Omental fat pad (tissue), 4 donors: ENCODE measurements at places on chromosomes 2 and 18.

- DNase-seq: no peak
Observed at GRCh38 chr18:1350931-1351450, 446.3 kb downstream of the ADCYAP1 start.

- DNase-seq: no peak
Observed at GRCh38 chr2:190170673-190171072, 108.1 kb upstream of the MSTN start.

- no peak for DNase-seq
Observed at GRCh38 chr2:166805753-166806152, 82.5 kb upstream of the XIRP2 start.

DNA sequence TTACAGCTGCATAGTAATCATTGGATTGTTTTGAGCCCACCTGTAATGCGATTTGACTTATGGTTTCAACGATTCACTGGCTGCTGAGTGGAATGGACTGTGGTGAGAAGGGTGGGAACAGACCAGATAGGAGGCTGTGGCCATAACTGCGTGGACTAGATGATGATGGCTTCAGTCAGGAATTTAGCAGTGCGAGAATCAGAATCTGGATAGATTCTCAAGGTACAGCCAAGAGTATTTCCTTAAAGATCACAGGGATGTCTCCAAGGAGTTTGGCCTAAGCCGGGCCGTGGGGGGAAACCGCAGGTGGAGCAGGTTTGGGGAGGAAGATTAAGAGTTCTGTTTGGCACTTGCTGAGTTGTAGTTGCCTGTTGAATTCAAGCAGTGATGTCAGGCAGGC lies 44.0 kb upstream of the CHMP1B start:
- no peak for DNase-seq

DNA sequence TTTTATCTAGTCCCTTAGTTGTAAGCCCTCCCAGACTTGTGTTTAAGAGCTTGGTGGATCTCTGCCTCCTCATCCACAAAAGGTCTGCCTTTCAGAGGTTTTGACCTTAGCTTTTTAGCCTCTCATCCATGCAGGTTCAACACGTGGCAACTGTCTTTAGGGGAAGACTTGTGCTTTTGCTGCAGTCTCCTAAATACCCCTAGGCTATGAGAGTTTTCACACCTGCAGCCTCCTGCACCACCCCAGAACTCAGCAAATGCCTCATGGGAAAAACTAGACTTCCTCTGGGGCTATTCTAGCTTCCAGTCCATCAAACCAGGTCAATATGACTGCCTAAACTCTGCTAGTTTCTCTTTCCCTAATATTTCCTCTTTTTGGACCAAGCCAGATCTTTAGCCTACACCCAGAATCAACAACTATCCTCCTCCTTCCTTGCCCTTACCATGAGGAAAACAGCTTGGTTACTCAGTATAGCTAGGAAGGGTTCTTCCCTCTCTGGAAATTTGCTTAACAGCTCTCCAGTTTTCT lies 132.3 kb upstream of the RIOK3 start:
- no peak for DNase-seq

GRCh38 chr2:230156782-230157699 lies 62.7 kb downstream of the SP110 start:
- DNase-seq: no peak

GRCh38 chr2:212539072-212539880 lies 674 bp upstream of the ERBB4 start:
- peak; percentile 52 for DNase-seq

DNA sequence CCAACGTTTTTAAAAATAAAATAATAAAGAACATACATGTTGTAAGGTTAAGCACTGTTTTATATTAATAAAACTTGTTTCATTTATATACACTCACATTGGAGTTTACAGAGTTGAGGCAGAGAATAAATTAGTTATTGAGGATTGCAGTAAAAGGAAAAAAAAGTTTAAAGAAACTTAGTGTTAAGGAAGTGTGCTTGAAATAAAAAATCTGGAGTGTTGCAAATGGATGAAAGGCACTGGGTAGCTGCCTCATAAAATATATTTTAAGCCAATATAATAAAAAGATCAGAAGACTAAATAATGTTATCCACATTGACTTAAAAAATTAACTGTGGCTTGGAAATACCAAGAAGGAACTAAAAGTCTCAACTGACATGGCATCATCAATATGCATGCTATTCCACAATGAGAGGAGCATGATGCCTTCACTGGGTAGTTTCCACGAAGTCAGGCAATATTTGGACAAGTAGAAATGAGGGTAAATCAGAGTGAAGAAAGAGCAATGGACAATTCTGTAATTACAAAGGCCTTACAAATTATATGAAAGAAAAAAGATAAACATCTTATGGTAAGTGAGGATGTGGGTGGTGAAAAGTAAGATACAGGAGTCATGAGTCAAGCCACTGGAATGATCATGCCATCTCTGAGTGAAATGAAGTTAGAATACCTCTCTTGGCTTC lies 2.5 kb downstream of the GALNT3 start:
- no peak for DNase-seq
